ENCODE measurements at places on chromosomes 6 and 20.

DNA sequence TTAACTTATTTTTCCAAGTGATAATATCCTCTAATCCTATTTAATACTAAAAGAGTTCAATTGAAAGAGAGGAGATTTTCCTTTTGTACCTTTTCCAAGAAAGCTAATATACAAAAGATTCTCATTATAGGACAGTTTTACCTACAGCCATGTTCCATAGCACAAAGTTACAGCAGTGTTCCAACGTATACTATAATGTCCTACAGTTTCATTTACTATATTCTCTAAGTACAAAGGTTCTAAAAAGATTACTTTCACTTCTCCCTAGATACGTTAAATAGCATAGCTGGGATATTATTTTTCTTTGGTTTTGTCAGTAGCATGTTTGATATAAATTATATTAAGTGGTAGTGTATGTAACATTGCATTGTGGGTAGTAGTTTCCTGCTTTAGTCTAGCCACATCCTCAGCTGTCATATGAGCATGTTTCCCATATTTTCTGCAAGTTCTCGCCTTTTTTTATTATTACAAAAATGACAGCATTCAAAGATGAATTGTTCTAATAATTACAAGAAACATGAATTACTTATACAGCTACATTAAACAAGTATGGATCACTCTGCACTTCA is 4.4 kb upstream of the RUNX2 start:
- DNase-seq: no peak

- no peak for DNase-seq
These were observed 10.1 kb downstream of the HMGCLL1 start for GRCh38 chr6:55568808-55569439.

DNA sequence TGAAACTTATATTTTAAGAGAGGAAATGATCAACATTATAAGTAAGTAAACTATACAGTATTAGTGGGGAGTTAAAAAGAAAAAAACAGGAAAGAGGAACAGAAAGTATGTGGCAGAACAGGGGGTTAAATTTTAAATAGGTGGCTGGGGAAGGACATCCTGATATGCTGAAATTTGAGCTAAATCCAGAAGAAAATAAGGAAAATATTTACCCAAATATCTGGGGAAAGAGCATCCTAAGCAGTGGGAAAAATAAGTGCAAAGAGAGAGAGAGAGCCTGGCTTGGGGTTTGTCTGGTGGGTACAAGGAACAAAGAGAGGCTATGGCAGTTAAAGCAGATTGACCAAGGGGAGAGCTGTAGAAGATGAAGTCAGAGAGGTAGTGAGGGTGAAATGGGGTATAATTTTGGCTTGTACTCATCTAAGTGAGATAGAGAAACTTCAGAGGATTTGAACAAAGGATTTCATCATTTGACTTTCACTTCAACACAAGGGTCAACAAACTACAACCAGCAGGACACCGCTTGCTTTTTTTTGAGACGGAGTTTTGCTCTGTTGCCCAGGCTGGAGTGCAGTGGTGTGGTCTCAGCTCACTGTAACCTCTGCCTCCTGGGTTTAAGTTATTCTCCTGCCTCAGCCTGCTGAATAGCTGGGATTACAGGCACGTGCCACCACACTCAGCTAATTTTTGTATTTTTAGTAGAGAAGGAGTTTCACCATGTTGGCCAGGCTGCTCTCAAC is 328.4 kb upstream of the CNR1 start:
- DNase-seq: no peak

GRCh38 chr6:117938311-117938995 is 31.4 kb downstream of the SLC35F1 start:
- DNase-seq: no peak

DNA sequence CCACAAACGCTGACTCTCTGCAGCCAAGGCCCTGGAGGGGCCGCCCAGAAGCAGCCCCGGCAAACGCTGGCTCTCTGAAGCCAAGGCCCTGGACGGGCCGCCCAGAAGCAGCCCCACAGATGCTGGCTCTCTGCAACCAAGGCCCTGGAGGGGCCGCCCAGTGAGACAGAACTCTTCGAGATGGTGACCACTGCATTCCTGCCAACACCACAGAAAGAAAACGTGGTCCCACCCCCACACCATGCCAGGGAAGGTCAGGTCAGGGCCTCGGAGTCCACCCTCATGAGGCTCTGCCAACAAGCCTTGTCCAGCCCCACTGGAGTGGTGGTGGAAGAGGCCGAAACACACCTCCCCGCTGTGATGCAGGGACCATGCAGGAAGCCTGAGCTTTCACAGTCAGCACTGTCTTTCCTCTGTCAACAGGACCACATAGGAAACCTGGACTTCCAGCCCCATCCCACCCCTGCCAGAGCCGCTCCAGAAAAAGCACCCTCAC is 97.5 kb downstream of the DLL1 start:
- no peak for DNase-seq

- no peak for DNase-seq
These were observed 5.3 kb upstream of the OSBPL2 start for GRCh38 chr20:62232770-62233645.
